ENCODE measurements at places on chromosomes 13 and 19. TPM values are rescaled to one million over a fixed set of nuclear protein-coding genes. Genes with fewer than 3 reads are reported as not detected.

SHC2 gene
- total RNA-seq: 10.7 TPM

CAMSAP3 gene
- 1.9 TPM for total RNA-seq

IFNL1 gene
- not detected for total RNA-seq

ESD gene
- 106 TPM for total RNA-seq

MAST1 gene
- 0.22 TPM for total RNA-seq

DNA sequence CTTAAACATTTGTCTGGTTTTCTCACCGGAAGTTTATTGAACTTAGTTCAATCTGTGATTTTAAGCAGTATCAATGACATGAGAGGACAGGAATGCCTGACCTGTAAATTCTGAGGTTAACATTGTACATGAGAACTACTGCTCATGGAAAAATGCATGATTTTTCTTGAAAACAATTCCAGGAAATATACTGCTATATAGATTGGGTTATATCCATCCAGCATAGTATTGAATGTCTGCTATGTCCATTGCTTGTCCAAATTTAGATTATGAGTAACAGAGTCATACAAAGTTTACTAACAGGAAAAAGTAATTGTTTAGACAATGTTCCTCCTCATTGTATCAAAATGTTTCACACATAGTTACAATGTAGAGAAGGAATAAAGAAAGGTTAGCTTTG, 606.8 kb downstream of the DACH1 start:
- no peak for DNase-seq

DNA sequence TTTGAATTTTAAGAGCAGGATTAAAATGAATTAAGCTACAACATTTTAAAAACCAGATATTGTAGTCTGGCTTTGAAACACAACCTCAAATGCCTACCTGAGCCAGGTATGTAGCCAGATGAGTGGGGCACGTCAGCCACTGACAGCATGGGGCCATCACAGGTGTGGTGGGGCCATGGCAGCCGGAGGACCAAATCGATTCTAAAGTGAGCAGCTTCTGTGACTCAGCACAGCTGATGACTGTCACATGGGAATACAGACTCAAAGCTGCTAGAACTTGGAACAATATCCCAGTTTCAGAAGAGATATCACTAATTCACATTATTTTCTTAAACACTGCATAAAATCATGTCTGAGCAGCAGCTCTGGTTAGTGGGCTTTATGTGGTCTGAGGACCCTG, 52.8 kb downstream of the SERP2 start:
- no peak for DNase-seq

- peak; percentile 17 for DNase-seq
These were observed 13.7 kb downstream of the PTH2 start for GRCh38 chr19:49409441-49410029.

- DNase-seq: no peak
These were observed 4.2 kb upstream of the ZNF564 start for GRCh38 chr19:12555456-12555930.

DNA sequence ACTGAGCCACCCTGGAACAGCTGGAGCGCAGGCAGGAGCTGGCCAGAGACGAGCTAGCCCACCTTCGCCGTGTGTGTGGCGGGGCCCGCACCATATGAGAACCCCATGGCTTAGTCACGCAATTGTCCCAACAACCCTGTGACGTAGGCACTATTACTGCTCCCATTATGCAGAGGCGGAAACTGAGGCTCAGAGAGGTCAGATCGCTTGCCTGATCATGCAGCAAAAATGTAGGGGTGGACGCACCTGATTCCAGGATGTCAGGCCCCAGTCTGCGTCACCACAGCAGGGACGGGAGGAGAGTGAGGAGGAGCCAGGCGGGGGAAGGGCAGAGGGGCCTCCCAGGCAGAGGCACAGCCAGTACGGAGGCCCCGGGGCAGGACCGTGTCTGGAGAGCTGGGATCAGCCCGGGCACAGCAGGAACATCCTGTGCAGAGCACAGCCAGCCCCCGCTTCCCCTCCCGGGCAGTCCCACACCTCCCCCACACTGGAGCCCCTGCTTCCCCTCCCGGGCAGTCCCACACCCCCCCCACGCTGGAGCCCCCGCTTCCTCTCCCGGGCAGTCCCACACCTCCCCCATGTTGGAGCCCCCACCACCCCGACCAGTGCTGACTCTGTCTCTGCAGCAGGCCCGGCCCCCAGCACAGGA, 16.7 kb downstream of the PIP5K1C start:
- no peak for DNase-seq

GRCh38 chr13:51599444-51600176, 15.3 kb downstream of the WDFY2 start:
- DNase-seq: no peak

DNA sequence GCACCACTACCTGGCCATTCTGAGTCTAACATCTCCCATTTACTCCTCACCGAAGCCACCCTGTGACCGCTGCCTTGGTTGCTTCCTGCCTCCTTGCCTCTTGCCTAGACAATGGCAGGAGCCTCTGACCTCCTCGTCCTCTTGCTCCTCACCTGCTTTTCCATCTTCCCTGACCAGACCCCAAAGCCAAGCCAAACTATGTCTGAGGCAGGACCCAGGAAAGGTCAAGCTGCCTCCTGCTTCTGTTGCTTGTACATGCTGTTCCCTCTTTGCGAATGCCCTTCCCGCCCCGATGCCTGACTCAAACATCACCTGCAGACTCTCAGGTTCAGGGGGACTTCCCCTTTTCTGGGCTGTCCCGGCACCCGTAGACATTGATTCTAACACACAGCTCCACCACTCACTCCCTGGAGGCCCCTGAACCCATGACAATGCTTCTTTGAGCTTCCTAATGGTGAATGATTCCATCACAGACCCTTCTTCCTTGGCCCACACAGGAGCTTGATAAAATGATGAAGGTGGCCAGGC, 60.8 kb downstream of the F2RL3 start:
- no peak for DNase-seq

- no peak for DNase-seq
These were observed 507.4 kb upstream of the KLF12 start for GRCh38 chr13:74641586-74641985.

- no peak for DNase-seq
These were observed 11.6 kb downstream of the PNPLA6 start for GRCh38 chr19:7547159-7547558.

DNA sequence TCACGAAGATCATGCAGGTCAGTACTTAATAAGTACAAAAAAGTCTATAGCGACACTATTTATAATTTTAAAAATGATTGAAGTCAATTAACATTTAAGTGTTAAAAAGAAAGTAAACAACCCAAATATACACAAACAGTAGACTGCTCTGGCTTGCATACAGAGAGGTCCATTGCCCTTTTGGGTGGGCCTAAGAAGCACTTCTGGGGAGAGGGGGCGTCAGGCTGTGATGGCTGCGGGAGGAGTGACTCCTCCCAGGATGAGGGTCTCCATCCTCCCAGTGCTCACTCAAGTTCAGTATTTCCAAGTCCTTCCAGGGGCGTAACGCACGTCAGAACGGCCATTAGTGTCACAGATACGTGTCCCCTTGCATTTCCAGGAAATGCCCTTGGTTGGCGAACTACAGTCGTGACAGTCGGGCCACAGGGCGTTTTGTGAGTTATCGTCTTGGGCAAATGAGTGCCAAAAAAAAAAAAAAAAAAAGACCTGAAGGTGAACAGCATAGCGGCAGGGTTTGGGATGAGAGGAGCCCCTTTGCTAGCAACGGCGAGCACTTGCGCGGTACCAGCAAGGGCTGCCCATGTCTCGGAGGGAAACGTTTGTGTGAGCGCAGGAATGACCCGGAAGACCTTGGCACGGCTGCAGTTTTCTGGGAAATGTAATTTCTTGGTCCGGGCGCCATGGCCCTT, at the start of gene SCGB2B2:
SCGB2B2 (minus strand) TSS at position 463 of the 689 bp plus-strand sequence. CDS start 82,596 bp downstream, outside the sequence.
- peak; percentile 73 for DNase-seq

DNA sequence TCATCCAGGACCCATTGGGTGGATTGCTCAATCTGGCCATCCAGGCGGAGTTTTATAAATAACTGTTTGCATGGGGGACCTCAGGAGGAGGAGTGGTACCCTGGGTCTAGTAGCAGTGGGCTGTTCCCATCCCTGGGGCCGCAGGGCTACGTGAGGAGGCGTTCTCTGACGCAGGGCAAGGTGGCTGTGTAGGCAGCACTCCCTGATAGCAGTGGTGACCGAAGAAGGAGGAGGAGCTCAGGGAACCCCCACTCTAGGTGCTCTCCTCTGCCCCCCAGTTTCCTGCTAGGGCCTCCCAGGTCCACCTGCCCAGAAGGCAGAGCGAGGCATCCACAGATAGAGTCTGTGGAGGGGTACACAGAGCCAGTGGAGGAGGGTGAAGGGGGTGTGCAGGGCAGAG, 64.1 kb downstream of the CCNE1 start:
- DNase-seq: no peak

DNA sequence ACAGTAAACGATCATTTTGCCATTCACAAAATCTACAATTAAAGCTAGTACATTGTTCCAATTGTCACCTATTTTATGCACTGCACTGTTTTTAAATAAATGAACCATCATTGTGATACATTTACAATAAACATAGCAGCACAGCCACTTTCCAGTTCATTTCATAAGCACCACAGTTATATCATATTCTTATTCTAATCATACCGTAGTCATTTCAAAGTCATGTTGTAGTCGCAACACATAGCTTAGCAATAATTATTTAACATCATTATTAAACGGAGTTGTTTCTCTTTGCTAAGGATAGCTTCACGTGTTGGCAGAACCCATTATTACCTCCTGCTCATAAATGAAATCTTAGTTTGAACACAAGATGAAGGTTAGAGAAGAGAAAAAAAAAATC, 2.2 kb upstream of the PCDH9 start:
- DNase-seq: no peak

- no peak for DNase-seq
These were observed 556.7 kb downstream of the PCDH9 start for GRCh38 chr13:66673401-66673800.

GRCh38 chr13:90902255-90902654, 445.2 kb upstream of the MIR17HG start:
- no peak for DNase-seq

- peak; percentile 81 for DNase-seq
These were observed 2.0 kb downstream of the ZBTB7A start for GRCh38 chr19:4064496-4065260.
